ENCODE measurements at places on chromosomes 7 and 10.

GRCh38 chr7:66925255-66925654 is 4.2 kb downstream of the TMEM248 start:
- no peak for DNase-seq

DNA sequence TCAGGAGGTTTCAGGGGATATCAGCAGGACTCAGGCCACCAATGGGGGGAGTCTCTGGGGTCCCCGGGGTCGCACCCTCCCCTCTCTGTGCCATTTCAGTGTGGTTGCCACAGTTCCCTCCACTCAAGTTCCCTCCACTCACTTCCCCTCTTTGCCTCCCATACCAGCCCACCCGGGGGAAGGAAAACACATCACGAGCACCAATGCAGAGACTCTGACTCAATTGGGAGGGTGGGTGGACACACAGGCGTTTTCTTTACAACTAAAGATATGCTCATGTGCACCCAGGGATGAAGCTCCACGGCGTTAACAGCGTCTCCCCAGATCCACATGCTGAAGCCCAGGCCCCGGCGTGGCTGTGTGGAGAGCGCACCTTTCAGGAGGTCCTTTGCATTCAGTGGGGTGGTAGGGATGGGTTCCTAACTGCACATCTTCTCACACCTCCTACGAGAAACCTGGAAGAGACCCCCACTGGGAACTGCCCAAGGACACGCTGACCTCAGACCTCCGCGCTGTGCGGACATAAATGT is 254.1 kb downstream of the ZMYND11 start:
- DNase-seq = no peak

- peak; percentile 35 for DNase-seq
Measured at GRCh38 chr10:34522546-34522945, 292.6 kb downstream of the PARD3 start.

DNA sequence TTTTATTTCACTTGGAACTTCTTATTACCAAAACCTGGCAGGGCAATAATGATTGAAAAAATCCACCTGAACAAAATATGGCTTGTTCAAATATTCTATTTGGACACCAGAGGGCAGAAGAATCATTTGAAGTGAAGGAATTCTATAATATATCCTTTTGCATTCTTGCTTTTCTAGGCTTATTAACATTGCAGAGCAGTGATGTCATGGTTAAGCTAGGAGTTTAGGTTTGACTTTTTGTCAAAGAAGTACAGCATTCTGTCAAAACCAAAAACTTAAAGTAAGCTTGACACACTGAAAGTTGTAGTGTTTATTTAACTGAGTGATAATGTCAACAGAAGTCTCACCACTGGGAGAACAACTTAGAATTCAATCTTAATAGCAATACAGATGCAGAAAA is 156.0 kb downstream of the SEMA3D start:
- DNase-seq = peak; percentile 79

DNA sequence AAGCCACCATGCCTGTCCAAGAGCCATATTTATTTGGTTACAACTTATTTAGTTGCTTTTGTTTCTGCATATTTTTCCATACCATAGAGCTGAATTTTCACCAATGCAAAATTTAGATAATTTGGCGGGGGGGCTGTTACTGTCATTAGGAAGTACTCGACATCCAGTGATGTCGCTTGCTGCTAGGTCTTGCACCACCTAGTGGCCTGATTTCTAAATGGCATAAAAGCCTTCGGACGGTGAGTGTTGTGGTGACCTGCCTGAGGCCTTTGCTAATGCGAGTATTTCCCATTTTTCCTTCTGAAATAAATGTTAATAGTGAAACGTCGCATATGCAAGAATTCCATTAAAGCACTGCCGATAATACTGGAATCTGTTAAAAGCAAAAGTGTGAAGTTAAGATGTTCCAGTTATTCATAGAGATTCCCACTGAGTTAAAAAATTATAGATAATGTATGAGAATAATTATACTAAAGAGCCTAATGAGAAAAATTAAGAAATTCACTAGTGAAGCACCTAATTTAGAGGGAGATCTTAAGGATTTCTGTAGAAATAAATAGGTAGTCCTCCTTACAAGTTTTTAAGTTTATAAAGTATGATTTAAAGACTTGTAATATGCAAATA is 86.1 kb upstream of the DNAJB6 start:
- peak; percentile 66 for DNase-seq
